Activated CD4-positive, alpha-beta T cell treated with anti-CD3 and anti-CD28 coated beads, Interleukin-2, amount 50 U/mL, for 4 hours (primary cell): ENCODE measurements at places on chromosomes 16 and 17.
A peak's percentile ranks its signal among the peaks of the same experiment; 100 is the strongest.

DNA sequence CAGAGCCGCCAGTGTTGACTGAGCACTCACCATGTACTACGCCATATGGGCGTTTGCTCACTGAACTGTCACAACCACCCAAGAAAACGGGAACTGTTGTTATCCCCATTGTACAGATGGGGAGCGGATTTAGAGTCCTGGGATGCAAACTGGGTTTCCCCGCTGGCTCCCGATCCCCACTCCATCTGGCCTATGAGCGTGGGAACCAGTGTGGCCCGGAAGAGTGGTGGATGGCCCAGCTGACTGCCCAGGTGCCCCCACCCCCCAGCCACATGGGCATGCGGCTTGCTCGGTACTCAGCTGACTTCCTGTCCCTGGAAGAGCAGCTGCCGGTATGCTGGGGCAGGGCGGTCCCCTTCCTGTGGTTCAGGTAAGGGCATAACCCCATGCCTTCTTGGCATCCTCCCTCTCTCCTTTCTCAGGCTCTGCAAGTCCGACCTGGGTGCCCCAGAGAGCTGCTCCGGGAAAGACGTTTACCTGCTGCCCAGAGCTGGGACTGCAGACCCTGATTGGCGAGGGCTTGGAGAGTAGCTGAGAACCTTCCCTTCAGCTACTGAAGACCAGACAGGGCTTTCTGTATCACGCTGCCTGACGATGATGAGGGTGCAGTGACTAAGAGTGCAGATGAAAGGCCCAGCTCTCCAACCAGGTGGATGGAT is 16.2 kb downstream of the SOCS3 start:
- DNase-seq: peak; percentile 74

DNA sequence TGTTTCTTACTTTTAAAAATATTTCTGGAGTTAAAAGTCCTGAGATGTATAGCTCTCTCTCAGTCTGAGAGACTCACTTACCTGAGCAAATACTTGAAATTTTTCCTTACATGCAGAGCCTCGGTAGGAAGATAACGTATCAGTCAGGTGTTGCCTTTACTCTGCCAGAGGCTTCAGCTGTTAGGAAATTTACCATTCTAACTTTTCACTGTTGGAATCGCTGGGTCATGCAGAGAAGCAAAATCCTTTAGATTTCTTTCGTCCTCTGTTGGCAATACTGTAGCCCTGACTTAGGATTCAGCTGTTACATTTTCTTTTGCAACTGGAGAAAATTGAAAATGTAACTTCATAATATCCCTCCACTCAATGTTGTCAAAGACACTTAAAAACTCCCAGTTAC is 20.0 kb upstream of the KCNJ16 start:
- DNase-seq: no peak

GRCh38 chr17:14950686-14951085 is 314.4 kb downstream of the PMP22 start:
- DNase-seq: no peak

DNA sequence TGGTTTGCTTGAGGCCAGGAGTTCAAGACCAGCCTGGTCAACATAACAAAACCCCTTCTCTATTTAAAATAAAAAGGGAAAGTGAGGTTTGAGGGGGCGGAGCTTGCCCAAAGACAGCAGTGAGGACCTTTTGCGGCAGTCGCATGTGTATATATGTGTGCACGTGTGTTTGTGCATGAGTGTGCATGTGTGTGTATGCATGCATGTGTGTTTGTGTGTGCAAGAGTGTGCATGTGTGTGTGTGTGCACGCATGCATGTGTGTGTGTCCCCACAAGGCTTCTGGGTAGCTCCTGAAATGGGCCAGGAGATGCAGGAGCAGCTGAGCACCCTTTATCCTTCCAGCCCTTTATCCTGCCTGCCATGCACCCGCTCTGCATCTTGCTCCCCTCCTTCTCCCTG is 9.0 kb downstream of the RHBDL3 start:
- DNase-seq: no peak

DNA sequence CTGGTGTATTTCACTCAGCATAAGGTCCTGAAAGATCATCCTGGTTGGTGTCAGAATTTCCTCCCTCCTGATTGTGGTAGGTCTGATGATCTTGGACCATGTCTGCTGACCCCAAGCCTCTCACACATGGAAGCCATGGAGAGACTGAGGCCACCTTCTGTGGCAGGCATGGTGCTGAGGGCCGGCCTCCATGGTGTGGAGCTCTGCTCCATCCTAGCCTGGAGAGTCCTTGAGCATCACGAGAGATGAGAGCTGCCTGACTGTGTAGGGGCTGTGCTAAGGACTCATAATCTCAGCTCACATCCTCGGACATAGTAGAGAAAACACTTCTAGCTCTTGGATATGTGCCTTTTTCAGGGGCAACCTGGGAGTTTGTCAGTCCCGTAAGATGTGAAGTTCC is 40.6 kb downstream of the MPRIP start:
- no peak for DNase-seq

DNA sequence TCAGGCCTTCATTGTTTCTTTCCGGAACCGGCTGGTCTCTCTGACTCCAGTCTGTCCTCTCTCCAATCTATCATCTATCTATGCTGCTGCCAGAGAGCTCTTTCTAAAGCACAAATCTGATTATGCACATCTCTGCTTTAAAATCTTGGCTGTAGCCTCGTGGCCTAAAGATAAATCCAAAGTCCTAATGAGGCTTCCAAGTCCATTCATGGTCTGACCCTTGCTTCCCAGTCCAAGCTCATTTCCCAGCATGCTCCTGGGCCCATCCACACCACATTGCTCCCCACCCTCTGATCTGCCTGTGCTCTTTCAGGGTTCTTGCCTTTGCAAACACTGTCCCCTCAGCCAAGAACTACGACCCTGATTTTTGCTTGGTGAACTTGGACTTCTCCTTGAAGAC is 21.5 kb upstream of the PHB1 start:
- DNase-seq: no peak
